ENCODE measurements at places on chromosomes 1 and 21.

- peak; percentile 83 for DNase-seq
Measured at GRCh38 chr1:147892731-147893214, 9.8 kb upstream of the GJA8 start.

DNA sequence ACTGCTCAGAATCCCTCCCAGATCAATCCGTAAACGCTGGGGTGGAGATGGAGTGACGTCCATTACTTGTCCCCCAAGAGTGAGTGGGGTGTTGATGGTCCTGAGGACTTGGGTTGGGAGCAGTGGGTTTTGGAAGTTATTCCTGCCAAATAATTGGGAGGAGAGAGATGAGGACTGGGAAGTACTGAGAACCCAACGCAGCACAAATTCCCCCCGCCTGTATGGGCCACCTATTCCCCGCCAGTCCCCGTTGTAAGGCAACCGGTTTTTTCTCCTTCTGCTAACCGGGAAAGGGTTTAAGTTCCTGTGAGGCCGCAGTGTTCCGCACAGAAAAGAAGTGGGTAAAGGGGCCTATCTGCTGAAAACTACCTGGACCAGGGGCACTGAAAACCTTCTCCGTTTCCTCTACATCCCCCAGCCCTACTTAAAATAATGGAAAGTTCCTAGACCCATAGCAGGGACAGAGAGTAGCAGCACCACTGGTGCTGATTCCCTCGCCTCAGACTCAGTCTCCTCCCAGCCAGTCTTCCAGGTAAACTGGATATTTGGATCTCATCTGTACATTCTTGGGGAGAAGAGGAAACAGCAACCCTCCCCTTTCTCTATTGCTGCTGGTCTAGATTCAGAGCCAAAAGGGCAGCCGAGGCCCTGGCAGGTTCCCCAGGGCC is 738 bp downstream of the LURAP1 start:
- no peak for DNase-seq

DNA sequence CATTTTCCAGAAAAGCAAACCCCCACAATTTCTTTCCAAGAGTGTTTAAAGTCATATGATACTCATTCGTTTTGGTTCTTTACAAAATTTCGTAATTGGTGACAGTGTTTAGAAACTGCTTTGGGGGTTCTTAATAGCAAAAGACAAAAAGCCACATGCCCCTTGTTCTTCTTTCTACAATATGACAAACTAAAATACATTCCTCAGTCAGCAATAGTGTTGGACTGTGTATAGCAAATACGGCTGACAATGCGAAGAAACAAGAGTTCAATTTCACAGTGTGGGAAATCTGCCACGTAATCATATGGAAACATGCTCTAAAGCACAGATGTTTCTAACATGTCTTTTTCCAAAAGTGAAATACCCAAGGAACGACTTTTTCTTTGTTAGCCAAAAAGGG is 7.6 kb upstream of the IFNAR1 start:
- peak; percentile 22 for DNase-seq

GRCh38 chr21:32411350-32412161 is 950 bp upstream of the EVA1C start:
- no peak for DNase-seq

- DNase-seq = no peak
Measured at GRCh38 chr1:29469457-29469856, 233.1 kb downstream of the PTPRU start.

Data from kidney (tissue), 22 donors.